Spleen (tissue), 13 donors: ENCODE measurements at places on chromosomes 4 and X. TPM values are rescaled to one million over a fixed set of nuclear protein-coding genes. Genes with fewer than 3 reads are reported as not detected.

DNA sequence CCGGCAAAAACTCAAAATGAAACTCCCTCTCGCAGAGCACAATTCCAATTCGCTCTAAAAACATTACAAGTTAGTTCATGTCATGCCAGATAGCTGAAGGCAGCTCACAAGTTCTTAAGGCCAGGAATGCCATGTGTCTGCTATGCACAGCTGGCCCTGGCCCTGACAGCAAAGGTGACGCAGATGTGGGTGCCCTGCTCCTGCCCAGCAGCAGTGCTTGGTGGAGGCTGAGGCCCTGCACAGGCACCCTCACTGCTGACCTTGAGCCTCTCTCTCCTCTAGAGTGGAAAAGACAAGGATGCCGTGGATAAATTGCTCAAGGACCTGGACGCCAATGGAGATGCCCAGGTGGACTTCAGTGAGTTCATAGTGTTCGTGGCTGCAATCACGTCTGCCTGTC lies 2.9 kb downstream of the S100P start:
- no peak for DNase-seq

DNA sequence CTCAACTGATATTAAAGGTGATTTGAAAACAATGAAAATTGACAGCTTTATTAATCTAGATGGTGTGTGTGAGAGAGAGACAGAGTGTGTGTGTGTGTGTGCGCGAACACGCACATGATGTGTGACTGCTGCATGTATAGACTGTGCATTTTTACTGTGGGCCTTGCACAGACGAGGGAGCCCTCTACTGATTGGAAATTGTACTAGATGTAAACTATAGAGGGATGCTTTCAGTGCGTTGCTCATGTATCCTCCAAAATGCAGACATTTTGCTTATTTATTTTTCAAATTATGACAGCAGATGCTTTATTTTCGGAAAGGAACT lies 168.4 kb upstream of the GK2 start:
- DNase-seq: no peak

DNA sequence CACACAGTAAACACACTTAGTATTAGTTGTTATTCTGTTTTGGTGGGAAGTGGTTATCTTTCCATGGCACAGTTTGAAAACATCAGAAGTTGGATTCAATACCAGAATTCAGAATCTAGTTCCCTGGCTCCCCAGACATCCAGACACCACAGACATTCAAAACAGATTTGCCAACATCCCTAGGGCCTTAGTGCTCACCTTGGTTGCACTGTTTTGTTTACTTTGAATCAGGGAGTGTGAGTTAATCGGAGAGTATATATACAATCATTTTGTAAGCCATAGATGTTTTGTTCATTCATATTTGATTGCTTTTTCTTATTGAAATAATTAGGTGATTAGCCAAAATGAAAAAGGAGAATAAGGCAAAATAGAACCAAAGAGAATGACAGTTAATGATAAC lies 324.7 kb upstream of the CLNK start:
- DNase-seq: no peak

- peak; percentile 91 for DNase-seq
These were observed 404 bp downstream of the PPP2R3B start for GRCh38 chrX:386239-386767.

GRCh38 chrX:48911412-48912182 lies at the start of gene SLC35A2:
TSS of gene SLC35A2 (minus strand) at chrX:48911646. CDS start at chrX:48911636, 10 bp downstream.
- DNase-seq: peak; percentile 96

- DNase-seq: no peak
These were observed 86.0 kb downstream of the PCYT1B start for GRCh38 chrX:24561121-24561520.

GRCh38 chrX:964831-965416 lies 247.5 kb downstream of the CRLF2 start:
- DNase-seq: no peak

GRCh38 chr4:143287572-143287923 lies 49.1 kb upstream of the GAB1 start:
- no peak for DNase-seq

KCNE5 gene
- not detected for total RNA-seq

NUDT11 gene
- total RNA-seq: 0.51 TPM

NLGN3 gene
- total RNA-seq: 1.9 TPM

WAS gene
- 126 TPM for total RNA-seq

RHOXF2 gene
- not detected for total RNA-seq

ARSJ gene
- total RNA-seq: 0.52 TPM
